ENCODE measurements at places on chromosomes 2 and 18. TPM values are rescaled to one million over a fixed set of nuclear protein-coding genes. Genes with fewer than 3 reads are reported as not detected.

The TDRD15 gene
- not detected for total RNA-seq

DNA sequence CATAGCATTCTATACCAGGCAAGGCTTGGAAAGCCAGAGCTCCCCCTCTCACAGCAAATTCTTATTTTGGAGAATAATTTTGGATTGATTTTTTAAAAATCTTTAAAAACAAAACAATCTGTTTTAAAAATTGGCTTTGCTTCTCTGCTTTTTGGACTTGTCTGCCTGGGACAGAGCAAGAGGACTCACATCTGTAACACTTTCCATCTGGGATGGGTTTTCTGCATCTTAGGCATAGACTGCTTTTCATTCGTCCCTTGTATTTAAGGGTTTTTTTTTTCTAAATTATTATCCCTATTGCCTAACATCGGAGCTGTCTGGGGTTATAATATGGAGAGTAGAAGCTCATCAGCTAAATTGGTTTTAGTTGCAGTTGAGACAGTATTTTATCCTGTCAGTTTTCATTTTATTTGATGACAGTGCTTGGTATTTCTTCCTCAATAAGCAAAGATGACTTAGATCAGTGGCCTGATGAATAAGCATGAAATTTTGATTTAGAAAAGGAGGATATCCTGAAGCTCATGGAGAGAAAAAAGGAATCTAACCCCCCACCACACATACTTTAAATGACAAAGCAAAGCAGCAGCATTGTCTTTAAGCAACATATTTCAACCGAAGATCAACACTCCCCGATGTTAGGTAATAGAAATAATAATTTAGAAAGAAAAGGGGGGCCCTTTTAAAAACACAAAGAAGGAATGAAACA is 2.3 kb upstream of the FZD7 start:
- DNase-seq: peak; percentile 25
- H3K27me3 ChIP-seq: no peaks in the 10 kb centered on the region
- no peaks in the 10 kb centered on the region for H3K36me3 ChIP-seq
- H3K4me1 ChIP-seq: peaks cover 14% of the 10 kb centered on the region
- H3K4me3 ChIP-seq: no peak overlapping the region

- H3K4me3 ChIP-seq: no peak overlapping the region
- H3K36me3 ChIP-seq: no peaks in the 10 kb centered on the region
- DNase-seq: no peak
- H3K4me1 ChIP-seq: no peaks in the 10 kb centered on the region
- no peak overlapping the region for H3K27ac ChIP-seq
Observed at GRCh38 chr2:5983511-5984272, 291.5 kb downstream of the SOX11 start.

GRCh38 chr2:128646091-128646490 is 327.4 kb upstream of the HS6ST1 start:
- no peak for DNase-seq
- no peaks in the 10 kb centered on the region for H3K27me3 ChIP-seq
- H3K4me1 ChIP-seq: no peaks in the 10 kb centered on the region
- H3K27ac ChIP-seq: no peak overlapping the region
- H3K4me3 ChIP-seq: no peak overlapping the region

- H3K36me3 ChIP-seq: no peaks in the 10 kb centered on the region
- peaks cover 12% of the 10 kb centered on the region for H3K27me3 ChIP-seq
- H3K4me1 ChIP-seq: no peaks in the 10 kb centered on the region
Observed at GRCh38 chr18:76697441-76697901, 124.9 kb upstream of the ZNF236 start.

GRCh38 chr18:8952769-8953760 is 149.4 kb upstream of the NDUFV2 start:
- no peaks in the 10 kb centered on the region for H3K36me3 ChIP-seq
- H3K27ac ChIP-seq: peak overlapping the region; percentile 84
- H3K27me3 ChIP-seq: no peaks in the 10 kb centered on the region
- peaks cover 33% of the 10 kb centered on the region for H3K4me1 ChIP-seq

DNA sequence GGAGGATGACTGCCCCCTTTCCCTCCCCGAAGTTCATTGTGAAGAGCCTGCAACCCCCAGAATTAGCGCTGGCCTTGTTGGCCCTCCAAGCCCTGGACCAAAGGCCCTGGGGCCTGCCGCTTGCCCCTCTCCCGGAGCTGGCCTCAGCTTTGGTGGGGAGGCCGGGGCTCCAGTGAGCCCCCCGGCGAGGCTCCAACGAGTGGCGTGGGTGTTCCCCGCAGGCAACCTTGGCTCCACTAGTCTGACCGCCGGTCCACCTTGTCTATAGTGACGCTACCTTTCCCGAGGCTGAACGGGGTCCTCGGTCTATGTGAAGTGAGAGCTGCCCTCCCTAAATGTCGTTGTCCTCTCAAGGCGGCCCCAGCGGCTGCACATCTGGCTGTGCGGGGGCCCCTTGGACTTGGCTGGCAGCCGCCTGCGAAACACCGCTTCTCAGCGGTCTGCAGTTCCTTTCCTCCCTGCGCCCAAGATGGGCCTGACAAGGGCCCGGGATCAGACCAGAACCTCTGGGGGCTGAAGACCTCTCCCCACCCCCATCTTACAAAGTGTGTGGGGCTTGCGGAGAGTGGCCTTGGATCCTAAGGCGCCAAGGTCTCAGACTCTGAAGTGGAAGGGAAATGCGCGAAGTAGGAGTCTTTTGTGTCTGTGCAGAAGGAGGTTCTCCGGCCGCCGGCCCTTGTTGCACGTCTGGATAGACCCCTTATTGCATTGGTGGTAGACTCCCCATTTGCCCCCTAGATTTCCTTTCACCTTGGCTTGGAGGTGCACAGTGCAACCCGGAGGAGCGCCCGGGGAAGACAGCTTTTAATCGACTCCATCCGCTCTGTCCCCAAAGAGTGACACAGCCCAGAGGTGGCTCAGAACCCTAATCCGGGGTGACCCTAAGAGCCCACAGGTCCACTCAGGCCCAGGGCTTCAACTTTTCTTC is 3.9 kb upstream of the HOXD10 start:
- H3K4me1 ChIP-seq: no peaks in the 10 kb centered on the region
- peak overlapping the region; percentile 88 for H3K27ac ChIP-seq
- no peaks in the 10 kb centered on the region for H3K27me3 ChIP-seq
- H3K36me3 ChIP-seq: peaks cover 15% of the 10 kb centered on the region

The ASXL3 gene
- total RNA-seq: not detected

DNA sequence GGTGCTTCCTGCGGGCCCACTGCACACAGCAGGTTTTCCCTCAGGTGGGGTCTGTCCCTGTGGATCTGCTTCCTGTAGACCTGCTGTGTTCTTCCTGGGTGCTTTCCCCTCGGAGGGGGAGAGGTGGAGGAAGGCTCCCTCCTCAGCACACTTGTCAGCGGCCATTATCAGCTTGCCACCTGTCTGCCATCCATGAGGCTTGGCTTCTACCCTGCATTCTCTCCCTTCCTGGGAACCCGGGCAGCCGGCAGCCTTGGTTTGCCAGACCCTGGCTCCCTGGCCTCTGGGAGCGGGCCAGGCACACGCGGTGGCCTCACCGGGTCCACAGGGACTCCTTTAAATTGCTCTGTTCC is 58.5 kb downstream of the INPP5D start:
- DNase-seq: no peak
- peaks cover 2% of the 10 kb centered on the region for H3K27me3 ChIP-seq
- H3K36me3 ChIP-seq: no peaks in the 10 kb centered on the region
- no peak overlapping the region for H3K4me3 ChIP-seq
- no peak overlapping the region for H3K27ac ChIP-seq

DNA sequence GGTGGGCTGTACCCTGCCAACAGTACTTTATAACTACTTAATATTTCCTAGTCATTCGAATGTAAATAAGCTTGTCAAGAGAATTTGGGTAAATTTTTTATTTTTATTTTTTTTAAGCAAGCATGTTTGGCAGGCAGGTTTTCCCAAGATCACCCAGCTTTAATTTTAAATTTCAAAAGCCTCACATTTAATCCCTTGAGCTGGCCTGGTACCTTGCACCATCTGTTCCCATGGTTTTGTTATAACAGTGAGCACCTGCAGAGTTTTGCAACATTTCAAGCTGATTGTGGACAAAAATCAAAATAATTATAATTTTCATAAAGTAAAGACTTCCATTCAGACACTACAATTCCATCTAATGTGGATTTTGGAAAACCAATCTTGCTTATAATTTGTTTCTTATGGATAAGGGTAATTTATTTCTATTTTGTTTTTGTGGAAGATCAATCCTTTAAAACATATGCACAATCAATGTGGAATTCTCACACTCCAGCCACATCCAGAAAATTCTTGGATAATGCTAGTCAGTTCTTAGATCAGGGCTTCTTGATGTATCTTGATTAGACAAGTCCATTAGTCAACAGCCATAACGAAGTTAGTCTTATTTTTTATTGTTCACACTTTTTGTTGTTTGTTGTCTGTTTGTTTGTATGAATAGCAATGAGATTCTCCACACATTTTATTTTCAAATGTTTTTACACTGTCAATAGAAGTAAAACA is 689.3 kb downstream of the NR4A2 start:
- DNase-seq: no peak
- no peaks in the 10 kb centered on the region for H3K4me1 ChIP-seq
- H3K27me3 ChIP-seq: no peaks in the 10 kb centered on the region

- H3K4me3 ChIP-seq: no peak overlapping the region
- H3K4me1 ChIP-seq: peaks cover 33% of the 10 kb centered on the region
- H3K27ac ChIP-seq: no peak overlapping the region
- H3K36me3 ChIP-seq: 0 out of 2 replicates have a peak, but pooled peaks cover 6% of the 10 kb centered on the region
- no peak for DNase-seq
- H3K27me3 ChIP-seq: no peaks in the 10 kb centered on the region
Observed at GRCh38 chr2:199449956-199450355, 7.8 kb downstream of the SATB2 start.

DNA sequence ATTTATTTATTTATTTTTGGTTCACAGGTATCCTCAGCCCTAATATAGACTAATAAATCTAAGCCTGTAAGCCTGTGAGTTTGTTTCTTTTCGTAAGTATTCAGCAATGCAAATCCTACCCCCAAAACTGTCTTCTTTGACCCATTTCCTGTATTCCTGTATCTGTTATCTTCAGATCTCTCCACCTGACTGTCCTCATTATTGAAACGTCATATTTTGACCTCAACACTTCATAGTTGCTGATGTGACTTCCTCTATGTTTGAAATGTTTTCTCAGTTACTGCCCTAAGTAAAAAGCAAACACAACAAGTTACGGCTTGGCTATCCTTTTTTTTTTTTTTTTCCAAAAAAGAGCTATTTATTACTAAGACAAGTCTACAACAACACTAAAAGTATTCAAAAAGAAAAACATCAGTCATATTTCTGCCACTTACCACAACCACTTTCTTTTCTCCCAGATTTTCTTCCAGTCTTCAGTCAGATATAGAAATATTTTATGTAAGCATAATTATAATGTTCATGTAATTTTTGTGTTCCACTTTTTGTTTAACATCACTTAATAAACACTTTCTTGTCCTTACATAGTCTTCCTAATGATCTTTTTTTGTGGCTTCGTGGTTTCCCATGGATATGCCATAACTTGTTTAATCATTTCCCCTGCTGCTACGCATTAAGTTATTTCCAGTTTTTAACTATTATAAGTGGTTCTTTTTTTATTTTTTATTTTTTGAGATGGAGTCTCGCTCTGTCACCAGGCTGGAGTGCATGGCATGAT is 45.0 kb upstream of the EML4 start:
- no peaks in the 10 kb centered on the region for H3K36me3 ChIP-seq
- H3K27me3 ChIP-seq: no peaks in the 10 kb centered on the region
- no peak overlapping the region for H3K4me3 ChIP-seq
- H3K27ac ChIP-seq: no peak overlapping the region
- DNase-seq: no peak

DNA sequence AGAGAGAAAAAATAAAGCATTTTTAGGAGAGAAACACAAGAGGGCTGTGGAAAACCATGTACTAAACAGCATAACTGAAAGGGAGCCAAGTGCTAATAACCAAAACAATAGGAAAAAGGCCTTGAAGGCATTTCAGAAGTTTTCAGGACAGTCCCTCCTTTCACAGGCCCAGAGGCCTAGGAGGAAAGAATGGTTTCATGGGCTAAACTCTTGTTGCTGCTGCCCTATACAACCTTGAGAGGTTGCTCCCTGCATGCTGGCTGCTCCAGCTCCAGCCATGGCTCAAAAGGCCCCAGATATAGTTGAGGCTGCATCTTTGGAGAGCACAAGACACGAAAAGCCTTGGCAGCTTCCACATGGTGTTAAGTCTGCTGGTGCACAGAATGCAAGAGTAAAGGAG is 267.4 kb upstream of the LRP1B start:
- no peak overlapping the region for H3K4me3 ChIP-seq
- no peaks in the 10 kb centered on the region for H3K27me3 ChIP-seq

GRCh38 chr2:223027442-223027841 is 24.5 kb upstream of the KCNE4 start:
- H3K27ac ChIP-seq: no peak overlapping the region
- peaks cover 13% of the 10 kb centered on the region for H3K4me1 ChIP-seq
- peak; percentile 81 for DNase-seq
- H3K36me3 ChIP-seq: no peaks in the 10 kb centered on the region
- no peak overlapping the region for H3K4me3 ChIP-seq
- H3K27me3 ChIP-seq: no peaks in the 10 kb centered on the region

The SPIRE1 gene
- total RNA-seq: 28.6 TPM

GRCh38 chr18:63236921-63237846 is 82.4 kb downstream of the BCL2 start:
- peak overlapping the region; percentile 94 for H3K27ac ChIP-seq
- peak; percentile 44 for DNase-seq
- H3K4me1 ChIP-seq: peaks cover 21% of the 10 kb centered on the region
- no peaks in the 10 kb centered on the region for H3K36me3 ChIP-seq
- no peaks in the 10 kb centered on the region for H3K27me3 ChIP-seq

GRCh38 chr18:6537475-6537874 is 122.8 kb upstream of the L3MBTL4 start:
- no peak overlapping the region for H3K4me3 ChIP-seq
- no peaks in the 10 kb centered on the region for H3K4me1 ChIP-seq
- no peaks in the 10 kb centered on the region for H3K27me3 ChIP-seq
- H3K27ac ChIP-seq: no peak overlapping the region
- H3K36me3 ChIP-seq: no peaks in the 10 kb centered on the region

DNA sequence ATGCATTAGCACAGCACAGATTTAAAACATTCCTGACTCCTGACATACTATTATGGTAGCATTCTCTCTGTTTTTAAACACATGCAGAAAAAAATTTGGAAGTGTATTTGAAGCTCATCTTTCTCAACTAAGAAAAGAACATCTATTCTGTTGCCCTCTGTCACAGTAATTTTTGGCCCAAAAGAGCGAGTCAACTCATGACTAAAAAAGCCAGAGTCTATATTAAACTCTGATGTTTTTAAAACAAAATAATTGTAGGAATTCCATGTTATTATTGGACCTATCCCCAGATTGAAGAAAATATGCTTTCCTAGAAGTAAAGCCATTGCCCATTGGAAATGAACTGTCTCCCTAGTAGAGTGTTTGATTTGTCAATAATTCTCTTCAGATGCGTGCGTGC is 96.7 kb downstream of the CRIM1 start:
- H3K4me3 ChIP-seq: no peak overlapping the region
- no peaks in the 10 kb centered on the region for H3K27me3 ChIP-seq
- peak overlapping the region; percentile 62 for H3K27ac ChIP-seq

DNA sequence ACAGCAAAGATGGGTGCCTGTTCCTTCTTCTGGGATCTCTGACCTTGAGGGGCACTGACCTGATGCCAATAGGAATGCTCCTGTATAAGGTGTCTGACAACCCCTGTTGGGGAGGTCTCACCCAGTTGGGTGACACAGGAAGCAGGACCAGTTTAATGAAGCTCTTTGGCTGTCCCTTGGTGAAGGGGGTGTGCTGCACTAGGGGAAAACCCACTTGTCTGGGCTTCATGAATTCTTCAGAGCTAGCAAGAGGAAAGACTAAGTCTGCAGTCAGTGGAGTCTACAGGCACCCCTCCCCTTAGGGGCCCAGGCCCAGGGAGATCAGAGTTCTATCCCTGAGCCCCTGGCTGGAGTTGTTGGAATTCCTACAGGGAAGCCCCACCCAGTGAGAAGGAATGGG is 550.8 kb upstream of the CHAC2 start:
- H3K27me3 ChIP-seq: no peaks in the 10 kb centered on the region
- H3K36me3 ChIP-seq: no peaks in the 10 kb centered on the region
- no peak overlapping the region for H3K27ac ChIP-seq
- H3K4me1 ChIP-seq: no peaks in the 10 kb centered on the region
- H3K4me3 ChIP-seq: no peak overlapping the region

Measured in GM23248 (cell line).